ENCODE measurements at places on chromosomes 1 and 21.

DNA sequence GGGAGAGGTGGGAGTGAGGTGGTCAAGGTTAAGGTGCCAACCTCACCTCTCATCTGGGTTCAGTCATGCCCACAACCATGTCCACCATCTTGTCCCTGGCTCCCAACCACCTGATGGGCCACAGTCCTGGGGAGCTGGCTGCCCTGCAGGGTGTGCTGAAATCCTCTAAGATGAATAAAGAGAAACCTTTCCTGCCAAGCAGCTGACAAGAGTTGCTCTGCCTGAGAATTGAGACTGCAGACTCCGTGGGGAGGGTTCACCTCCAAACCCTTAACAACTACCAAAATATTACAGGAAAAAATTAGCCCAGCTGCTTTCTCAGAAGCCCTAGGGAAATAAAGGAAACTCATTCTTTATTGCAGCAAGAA, 15.2 kb upstream of the FGR start:
- DNase-seq, result no peak

DNA sequence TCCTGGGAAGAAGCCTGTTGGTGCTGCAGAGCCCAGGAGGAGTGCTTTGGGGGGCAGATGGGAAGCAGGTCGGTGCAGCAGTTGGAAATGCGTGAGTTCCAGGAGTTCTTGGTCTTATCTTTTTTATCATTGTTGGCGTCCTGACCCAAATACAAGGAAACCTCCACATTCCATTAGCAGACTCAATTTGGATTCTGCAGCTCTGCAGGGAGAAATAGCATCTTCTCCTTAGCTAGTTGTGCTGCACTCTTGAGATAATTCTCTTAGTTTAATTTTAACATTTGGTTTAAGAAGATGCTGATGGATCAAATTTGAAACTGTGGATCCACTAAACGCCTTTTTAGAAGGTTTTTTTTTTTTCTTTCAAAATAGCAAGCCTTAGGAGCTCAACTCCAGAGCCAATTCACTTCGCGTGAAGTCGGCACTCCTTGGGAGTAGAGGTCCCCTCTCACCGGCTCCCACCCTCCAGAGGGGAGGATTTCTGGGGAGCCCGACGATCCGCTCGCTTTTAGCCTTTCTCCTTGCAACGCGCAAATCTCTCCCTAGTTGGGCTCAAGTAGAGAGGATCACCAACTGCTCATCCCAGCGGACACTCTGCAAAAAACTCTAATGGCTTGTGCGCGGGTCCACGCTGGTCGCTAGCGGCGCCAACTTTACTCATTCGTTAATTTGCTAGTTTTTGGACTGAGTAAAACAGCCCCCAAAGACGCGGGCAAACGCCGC, 1.3 kb downstream of the PLD5 start:
- DNase-seq, result peak; percentile 4

DNA sequence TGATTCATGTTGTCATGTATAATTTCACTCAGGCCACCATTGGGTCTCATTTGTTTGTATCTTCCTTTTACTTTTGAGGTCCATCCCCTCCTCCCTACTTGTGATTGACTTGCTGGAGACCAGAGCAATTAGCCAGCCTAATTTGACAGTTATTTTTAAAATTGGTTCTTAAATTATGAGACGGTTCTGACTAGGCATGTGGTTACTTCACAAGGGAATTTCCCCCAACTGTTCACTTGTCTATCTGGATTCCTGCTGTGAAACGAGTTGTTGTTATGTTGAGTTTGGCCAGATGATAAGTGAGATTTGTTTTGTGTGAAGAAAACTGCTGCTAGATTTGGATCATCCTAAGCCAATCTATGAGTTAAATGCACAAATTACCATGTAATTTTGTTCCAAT, 359.1 kb downstream of the BARHL2 start:
- DNase-seq, result peak; percentile 41

DNA sequence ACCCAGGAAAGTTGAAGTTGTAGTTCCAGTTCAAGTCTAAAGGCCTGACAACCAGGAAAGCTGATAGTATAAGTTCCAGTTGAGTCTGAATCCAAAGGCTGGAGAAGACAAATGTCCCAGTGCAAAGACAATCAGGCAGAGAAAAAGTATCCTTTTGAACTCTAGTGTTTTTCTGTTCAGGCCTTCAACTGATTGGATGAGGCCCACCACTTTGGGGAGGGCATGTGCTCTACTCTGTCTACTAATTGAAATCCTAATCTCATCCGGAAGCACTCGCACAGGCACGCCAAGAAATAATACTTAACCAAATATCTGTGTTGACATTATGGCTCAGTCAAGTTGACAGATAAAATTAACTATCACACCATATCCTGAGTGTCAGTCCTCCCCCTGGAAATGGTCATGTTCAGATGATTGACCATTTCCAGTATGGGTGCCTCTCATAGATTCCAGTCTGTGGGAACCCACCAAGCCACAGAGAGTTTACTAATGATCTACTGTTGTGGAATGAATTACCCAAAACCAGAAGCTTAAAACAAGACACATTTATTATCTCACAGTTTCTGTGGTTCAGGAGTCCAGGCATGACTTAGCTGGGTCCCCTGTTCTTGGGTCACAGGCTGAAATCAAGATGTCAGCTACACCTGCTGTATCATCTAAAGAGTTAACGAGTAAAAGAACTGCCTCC, 296.3 kb upstream of the ZP4 start:
- no peak for DNase-seq

DNA sequence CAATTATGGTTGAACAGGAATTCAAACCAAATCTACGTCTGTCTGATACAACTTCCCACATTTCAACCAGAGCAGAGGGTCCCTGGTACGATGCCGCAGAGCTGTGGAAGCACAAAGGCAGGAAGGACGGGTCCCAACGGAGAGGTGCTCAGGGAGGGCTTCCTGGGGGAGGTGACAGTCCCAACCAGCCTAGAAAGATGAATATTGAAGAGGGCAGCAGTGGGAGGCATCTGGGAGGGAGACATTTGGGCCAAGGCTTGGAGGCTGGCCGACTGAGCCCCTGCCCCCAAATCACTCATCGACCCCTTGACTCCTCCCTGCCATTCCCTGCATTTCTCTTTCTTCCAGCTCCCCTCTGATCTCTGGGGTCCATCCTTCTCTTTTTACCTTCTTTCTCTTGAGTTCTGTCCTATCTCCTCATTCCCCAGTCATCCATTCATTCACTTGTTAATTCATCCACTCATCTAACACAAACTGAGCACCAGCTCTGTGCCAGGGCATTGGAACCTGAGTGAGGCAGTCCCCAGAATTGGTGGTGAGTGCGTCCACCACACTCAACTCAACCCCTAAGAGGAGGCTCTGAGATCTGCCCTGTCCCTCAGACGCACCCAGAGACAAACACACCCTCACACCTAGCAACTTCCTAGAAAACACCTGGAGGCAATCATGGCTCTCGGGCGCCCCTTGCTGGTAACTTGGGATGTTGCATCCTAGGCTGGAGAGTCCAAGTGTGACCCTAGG, 13.2 kb upstream of the CELA3B start:
- DNase-seq, result peak; percentile 71

DNA sequence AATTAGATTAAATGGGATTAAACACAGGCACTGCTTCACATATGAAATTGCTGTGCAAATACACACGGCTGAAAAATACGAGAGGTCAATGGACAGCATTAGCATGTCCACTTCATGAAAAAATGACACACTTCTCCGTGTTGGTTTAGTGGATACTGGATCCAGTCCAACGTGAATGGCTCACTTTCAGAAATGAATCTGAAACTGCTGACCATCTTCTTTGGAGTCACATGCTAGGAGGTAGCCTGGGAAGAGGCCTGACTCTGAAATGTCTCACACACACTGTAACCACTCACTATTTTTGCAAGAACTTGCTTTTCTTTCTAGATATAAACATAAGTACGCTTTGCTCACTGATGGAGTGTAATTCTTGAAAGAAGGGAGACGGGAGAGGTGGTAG, 127.3 kb downstream of the HLCS start:
- DNase-seq, result no peak

GRCh38 chr1:185670187-185670627, 64.0 kb upstream of the HMCN1 start:
- peak; percentile 35 for DNase-seq

GRCh38 chr1:156414461-156415064, 45.6 kb downstream of the RHBG start:
- DNase-seq, result no peak

DNA sequence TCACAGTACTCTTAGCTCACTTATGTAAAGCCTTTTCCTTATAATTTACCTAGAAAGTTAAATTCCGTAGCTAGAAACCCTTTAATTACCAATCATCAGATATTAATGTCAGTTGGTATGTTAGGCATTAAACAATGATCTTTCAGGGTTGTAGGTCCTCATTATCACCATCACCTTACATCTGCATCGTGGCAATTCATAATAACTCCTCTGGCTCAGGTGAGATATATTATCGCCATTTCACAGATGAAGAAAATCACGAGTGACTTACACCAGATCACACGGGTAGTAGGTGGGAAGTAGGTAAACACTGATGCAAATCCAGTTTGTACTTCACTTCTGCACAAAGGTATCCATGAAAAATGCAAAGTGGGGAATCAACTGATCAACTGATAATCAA, 639 bp downstream of the NUP133 start:
- DNase-seq, result no peak

DNA sequence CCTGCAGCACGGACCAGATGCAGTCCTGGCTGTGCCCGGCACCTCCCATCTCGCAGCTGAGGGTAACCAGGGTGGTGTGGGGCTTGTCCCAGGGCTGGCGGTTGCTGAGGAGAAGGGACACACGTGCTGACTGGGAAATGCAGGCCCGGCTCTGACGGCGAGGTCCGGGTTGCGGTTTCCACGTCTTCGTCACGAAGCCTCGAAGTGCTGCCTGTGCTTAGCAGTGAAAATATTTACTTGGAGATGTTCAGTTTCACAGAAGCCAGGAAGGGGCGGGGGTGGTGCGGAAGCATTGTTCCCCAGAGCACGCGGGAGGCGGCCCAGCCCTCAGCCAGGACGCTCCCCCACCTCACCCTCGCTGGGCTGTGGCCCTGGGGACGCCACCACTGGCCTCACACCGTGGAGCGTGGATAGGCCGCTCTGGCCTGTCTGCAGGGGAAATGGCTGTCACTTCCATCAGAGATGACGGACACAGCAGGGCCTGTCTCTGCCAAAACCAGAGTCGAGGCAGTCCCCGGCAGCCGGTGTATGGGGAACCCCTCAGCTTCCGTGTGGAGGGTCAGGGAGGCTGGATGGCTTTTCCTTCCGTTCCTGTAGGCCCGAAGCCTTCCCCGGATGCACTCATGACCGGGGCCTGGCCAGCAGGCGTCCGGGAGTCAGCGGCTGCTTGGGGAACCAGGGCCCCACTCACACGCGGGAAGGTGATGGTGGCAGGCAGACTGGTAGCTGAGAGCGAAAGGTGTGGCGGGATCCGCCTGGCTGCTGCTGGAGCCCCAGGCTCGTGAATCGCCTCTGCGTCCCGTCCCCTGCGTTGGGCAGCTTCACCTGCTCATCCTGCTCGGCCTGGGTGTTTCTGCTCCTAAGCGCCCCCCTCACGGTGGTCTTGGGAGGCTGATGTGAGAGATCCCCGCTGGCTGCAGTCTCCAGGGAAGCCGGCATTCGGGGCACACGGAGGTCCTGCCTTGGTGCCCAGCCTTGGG, 14.7 kb upstream of the POFUT2 start:
- no peak for DNase-seq

DNA sequence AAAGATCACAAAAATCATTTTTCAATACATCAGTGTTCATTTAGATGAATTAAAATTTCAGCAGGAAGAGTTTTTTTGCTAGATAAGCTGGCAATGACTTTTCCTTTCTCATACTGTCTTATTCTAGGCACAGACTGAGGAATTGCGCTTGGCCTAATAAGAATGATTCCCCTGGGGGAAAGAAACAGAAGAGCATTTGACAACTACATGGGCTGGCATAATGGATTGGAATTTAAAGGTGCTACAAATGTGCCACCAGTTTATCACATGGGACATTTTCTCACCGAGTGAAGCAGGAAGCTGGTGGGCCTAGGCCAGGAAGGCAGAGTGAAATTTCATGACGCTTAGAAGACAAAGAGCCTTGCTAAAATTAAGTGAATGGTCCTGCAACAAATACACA, 39.3 kb downstream of the CDKN2C start:
- DNase-seq, result no peak

- no peak for DNase-seq
These were observed 19.4 kb downstream of the CLIC6 start for GRCh38 chr21:34688145-34688544.

DNA sequence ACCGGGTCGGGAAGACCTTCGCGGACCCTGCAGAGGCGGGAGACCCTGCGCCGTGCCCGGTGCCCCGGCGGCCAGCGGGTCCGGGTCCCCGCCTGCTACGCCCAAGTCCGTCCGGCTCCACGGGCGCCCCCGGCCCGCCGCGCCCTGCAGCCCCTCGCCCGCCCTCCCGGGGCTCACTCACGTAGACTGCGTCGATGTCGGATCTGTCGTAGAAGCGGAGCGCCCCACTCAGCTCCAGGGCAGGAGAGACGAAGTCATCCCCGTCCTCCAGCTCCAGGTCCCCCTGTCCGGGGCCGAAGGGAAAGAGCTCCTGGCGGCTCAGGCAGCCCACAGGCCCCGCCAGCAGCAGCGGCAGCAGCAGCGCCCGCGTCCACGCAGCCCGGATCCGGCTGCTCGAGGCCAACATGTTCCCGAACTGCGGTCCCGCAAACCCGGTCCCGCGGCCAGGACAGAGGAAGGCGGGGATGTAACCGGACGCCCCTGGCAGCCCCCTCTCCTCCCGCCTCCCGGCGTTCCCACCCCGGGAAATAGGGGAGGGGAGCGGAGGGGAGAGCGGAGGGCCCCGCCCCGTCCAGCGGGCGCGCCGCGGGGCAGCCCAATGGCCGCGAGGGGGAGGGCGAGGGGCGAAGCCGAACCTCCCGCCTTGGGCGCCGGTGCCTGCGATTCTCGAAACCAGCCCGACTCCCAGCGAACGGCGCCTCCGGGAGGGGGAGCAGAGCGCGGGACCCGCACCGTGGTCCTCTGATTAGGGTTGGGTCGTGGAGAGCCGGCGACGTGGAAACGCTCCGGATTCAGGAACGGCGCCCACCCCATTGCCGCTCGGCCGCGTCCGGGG, at the start of gene NID1:
NID1 (minus strand) TSS at position 417 of the 835 bp plus-strand sequence; CDS start at position 406, 11 bp downstream.
- peak; percentile 42 for DNase-seq

All from mammary epithelial cell (primary cell).